ENCODE measurements at places on chromosomes 1 and 21. TPM values are rescaled to one million over a fixed set of nuclear protein-coding genes. Genes with fewer than 3 reads are reported as not detected.

DNA sequence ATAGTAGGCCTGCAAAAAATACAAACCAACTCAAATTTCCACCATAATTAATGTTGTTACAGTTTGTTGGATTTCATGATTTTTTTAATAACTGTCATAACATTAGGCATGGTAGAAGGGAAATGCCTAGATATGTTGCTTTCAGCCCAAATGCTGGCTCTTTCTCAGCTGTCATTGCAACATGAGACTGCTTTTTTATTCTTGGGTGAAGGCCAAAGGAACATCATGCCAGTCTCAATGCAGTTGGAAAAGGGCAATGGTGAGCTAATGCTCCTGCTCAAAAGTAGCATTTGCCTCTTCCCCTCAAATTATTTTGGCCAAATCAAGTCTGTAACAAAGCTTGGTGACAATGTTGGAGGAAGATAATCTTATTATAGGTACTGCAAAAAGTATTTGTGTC lies 877.7 kb upstream of the PRMT6 start:
- H3K36me3 ChIP-seq: no peaks in the 10 kb centered on the region
- H3K27ac ChIP-seq: no peak overlapping the region
- H3K27me3 ChIP-seq: no peaks in the 10 kb centered on the region
- H3K4me1 ChIP-seq: no peaks in the 10 kb centered on the region
- no peak overlapping the region for H3K4me3 ChIP-seq
- no peak for DNase-seq

COA7 gene
- total RNA-seq: 20.4 TPM

C1orf146 gene
- not detected for total RNA-seq

DNA sequence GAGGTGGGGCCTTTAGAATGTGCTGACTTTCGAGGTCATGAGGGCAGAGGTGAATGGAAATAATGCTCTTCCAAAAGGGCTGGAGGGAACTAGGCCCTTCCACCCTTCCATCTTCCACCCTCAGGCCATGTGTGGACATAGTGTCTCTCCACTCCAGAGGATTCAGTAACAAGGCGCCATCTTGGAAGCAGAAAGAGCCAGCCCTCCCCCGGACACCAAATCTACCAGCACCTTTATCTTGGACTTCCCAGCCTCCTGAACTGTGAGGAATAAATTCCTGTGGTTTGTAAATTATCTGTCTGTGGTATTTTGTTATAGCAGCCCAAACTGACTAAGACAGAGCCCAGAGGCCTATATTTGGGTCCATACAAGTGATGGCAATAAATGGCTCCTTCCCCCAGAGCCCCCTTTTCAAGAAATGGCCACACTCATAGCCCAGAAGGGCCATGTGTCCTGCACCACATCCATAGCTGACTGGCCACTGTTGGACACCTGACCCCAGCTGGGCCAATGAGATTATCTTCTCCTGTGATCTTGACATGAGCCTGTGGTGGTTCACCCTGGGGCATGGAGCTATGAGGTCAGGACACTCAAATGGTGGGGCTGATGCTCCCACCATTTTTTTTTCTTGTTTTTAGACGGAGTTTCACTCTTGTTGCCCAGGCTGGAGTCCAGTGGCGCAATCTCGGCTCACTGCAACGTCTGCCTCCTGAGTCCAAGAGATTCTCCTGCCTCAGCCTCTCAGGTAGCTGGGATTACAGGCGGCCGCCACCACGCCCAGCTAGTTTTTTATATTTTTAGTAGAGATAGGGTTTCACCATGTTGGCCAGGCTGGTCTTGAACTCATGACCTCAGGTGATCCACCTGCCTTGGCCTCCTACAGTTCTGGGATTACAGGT lies 114.9 kb downstream of the RRAGC start:
- no peaks in the 10 kb centered on the region for H3K36me3 ChIP-seq
- H3K27me3 ChIP-seq: no peaks in the 10 kb centered on the region
- no peak for DNase-seq
- H3K4me3 ChIP-seq: no peak overlapping the region
- no peaks in the 10 kb centered on the region for H3K4me1 ChIP-seq
- H3K27ac ChIP-seq: no peak overlapping the region

GRCh38 chr21:43783098-43783700 lies 6.2 kb upstream of the RRP1 start:
- no peaks in the 10 kb centered on the region for H3K36me3 ChIP-seq
- H3K27ac ChIP-seq: no peak overlapping the region
- H3K27me3 ChIP-seq: no peaks in the 10 kb centered on the region
- H3K4me3 ChIP-seq: no peak overlapping the region

- no peaks in the 10 kb centered on the region for H3K4me1 ChIP-seq
- no peak overlapping the region for H3K4me3 ChIP-seq
- no peak for DNase-seq
- H3K36me3 ChIP-seq: no peaks in the 10 kb centered on the region
- no peak overlapping the region for H3K27ac ChIP-seq
Measured at GRCh38 chr1:189859385-189859977, 618.2 kb downstream of the BRINP3 start.

GRCh38 chr1:226702318-226702956 lies 36.6 kb downstream of the ITPKB start:
- H3K4me1 ChIP-seq: peaks cover 20% of the 10 kb centered on the region
- H3K27ac ChIP-seq: peak overlapping the region; percentile 94
- no peaks in the 10 kb centered on the region for H3K27me3 ChIP-seq
- H3K4me3 ChIP-seq: no peak overlapping the region
- H3K36me3 ChIP-seq: no peaks in the 10 kb centered on the region

DNA sequence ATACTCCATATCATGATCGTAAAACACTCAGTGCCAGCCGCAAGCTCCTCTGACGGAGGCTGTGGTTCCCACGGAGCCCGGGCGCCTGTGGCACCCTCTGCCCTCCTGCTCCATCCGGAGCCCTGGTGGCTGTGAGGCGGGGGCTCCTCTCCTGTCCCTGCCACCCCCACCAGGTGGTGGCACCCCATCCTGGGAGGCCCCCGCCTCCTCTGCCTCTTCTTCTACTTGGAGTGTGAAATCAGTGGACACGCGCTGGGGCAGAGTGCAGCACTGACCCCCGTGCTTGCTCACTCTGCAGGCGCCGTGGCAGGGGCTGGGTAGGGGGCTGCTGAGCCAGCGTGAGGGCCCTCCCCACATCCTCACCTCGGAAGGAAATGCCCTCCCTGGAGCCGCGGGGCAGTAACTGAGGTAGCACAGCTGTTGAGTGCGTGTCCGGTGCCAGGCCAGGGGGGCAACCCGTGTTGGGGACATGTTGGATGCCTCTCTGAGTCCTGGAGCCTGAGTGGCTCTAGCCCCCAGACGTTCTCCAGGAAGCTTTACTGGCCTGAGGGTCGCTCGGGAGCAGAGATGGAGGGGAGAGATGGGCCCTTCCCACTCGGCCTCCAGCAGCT lies 58.7 kb upstream of the ABCG1 start:
- no peak overlapping the region for H3K4me3 ChIP-seq
- no peaks in the 10 kb centered on the region for H3K36me3 ChIP-seq
- peaks cover 17% of the 10 kb centered on the region for H3K4me1 ChIP-seq
- no peak overlapping the region for H3K27ac ChIP-seq

TRIM63 gene
- total RNA-seq: 0.31 TPM

DNA sequence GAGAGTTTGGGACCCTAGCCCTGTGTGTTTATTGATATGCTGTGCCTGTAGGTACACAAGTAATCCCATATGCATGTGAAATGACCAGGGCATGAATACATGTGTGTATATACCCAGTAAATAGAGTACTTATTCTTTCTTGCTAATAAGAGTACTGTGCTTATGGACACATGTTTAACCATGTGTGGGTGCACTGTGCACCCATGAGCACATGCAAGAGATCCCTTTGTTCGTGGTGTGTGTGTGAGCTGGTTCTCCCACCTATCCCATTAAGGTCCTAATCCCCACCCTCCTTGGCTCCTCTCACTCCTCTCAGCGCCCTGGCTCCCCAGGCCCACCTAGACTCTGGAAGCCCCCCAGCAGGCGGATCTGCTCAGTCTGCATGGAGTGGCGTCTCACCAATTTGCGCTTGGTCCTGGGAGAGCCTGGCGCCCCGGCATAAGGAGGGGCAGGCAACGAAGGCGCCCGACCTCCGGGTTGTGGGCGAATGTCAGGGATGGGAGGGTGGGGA lies 2.2 kb upstream of the LIX1L start:
- peak overlapping the region; percentile 91 for H3K27ac ChIP-seq
- H3K4me1 ChIP-seq: peaks cover 19% of the 10 kb centered on the region
- H3K27me3 ChIP-seq: peaks cover 18% of the 10 kb centered on the region
- H3K36me3 ChIP-seq: no peaks in the 10 kb centered on the region
- H3K4me3 ChIP-seq: peak overlapping the region; percentile 60
